Cardiac atrium fibroblast (primary cell): ENCODE measurements at places on chromosomes 7 and 10. TPM values are rescaled to one million over a fixed set of nuclear protein-coding genes. Genes with fewer than 3 reads are reported as not detected.

The OR9A2 gene
- total RNA-seq, result not detected in 2 replicates

The GPR141 gene
- total RNA-seq, result not detected in 2 replicates

The CNPY1 gene
- total RNA-seq, result not detected in 2 replicates

The RBAK gene
- 7.0 and 7.9 TPM in 2 replicates for total RNA-seq

The C7orf57 gene
- not detected in 2 replicates for total RNA-seq

The ELOVL3 gene
- 0.32 and 1.1 TPM in 2 replicates for total RNA-seq

The SFTPA1 gene
- total RNA-seq, result not detected in 2 replicates

The C10orf105 gene
- not detected in 2 replicates for total RNA-seq

The GOLGA7B gene
- not detected in 2 replicates for total RNA-seq

The LIPF gene
- not detected in 2 replicates for total RNA-seq

The EPDR1 gene
- total RNA-seq, result 18.4 and 27.7 TPM in 2 replicates

The FGFBP3 gene
- not detected in 2 replicates for total RNA-seq

The TMEM178B gene
- under 0.01 TPM in 1 of 2 replicates, not detected in the other for total RNA-seq

The NPS gene
- not detected in 2 replicates for total RNA-seq

The ASB10 gene
- not detected in 2 replicates for total RNA-seq

The SCART1 gene
- 0.54 TPM in 1 of 2 replicates, not detected in the other for total RNA-seq

The CLDN15 gene
- total RNA-seq, result 4.7 and 7.0 TPM in 2 replicates

The CCDC3 gene
- 11.2 and 12.2 TPM in 2 replicates for total RNA-seq

The RPEL1 gene
- under 0.01 TPM in 1 of 2 replicates, not detected in the other for total RNA-seq

The FOXI2 gene
- total RNA-seq, result not detected in 2 replicates

The GRM3 gene
- total RNA-seq, result not detected in 2 replicates
